ENCODE measurements at places on chromosomes 5 and 9.

GRCh38 chr5:143837306-143837848 lies 25.4 kb downstream of the HMHB1 start:
- no peak for DNase-seq

DNA sequence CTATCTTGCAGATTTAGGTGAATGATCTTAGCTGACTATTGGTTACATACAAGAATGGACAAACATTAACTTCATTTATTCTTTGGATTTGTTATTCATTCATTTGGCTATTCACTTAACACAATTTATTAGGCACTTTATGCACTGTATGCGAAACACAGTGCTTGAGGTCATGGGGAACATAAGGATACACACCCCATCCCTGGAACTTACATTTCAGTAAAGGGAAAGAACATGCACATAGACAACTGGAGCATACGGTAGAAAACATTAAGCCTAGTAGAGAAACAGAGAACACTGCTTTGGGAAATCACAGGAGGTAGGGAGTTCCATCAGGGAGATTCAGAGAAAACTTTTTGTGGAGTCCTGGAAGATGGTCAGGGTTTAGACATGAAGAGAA lies 22.2 kb downstream of the LIX1 start:
- no peak for DNase-seq

DNA sequence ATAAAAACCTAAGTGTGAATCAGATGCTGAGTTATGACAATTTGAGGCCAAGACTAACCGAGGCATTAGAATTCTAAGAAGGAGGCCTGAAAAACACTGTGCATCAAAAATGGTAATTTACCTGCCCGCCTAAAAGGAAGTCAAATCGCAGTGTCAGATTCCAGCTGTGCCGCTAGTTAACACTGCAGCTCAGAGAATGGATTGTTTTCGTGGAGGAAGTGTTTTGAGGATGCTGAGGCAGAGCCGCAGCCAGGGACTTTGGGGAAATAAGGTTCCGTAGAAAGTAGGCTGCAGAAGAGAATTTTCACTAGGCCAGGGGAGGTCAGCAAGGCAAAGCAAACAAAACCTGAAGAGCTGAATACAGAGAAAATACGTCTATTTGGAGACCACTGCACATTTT lies 226.4 kb upstream of the ISL1 start:
- DNase-seq = no peak

- DNase-seq = no peak
These were observed 151.6 kb downstream of the FOCAD start for GRCh38 chr9:20835377-20836286.

GRCh38 chr5:109964136-109964535 lies 274.4 kb downstream of the MAN2A1 start:
- no peak for DNase-seq

- no peak for DNase-seq
These were observed 554.0 kb upstream of the ARRDC3 start for GRCh38 chr5:91937121-91937520.

DNA sequence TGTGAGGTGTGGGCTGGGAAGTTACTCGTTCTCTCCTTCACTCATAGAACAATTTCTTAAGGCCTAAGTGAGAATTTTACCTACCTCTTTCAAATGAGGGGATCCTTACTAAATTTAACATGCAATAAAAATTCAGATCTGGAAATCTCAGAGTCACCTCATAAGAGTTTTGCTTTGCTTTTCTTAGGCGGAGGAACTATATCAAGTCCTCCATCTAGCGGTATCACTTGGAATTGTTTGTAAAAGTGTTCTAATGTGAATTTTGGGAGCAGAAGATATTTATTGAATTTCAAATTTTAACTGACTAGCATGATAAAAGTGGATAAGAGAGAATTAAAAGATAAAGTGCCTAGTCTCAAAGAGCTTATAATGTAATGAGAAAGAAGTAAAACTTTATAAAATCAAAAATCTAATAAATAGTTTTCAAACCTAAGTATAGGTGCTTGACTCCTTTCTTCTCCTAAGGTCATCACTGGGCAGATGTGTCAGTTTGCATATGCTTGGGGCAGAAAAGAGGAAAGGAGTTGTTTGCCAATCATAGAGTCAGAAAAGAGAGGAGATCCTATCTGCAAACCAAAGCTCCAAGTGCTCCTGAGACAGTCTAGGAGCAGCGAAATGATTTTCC lies 145.7 kb upstream of the DAB2 start:
- DNase-seq = no peak

DNA sequence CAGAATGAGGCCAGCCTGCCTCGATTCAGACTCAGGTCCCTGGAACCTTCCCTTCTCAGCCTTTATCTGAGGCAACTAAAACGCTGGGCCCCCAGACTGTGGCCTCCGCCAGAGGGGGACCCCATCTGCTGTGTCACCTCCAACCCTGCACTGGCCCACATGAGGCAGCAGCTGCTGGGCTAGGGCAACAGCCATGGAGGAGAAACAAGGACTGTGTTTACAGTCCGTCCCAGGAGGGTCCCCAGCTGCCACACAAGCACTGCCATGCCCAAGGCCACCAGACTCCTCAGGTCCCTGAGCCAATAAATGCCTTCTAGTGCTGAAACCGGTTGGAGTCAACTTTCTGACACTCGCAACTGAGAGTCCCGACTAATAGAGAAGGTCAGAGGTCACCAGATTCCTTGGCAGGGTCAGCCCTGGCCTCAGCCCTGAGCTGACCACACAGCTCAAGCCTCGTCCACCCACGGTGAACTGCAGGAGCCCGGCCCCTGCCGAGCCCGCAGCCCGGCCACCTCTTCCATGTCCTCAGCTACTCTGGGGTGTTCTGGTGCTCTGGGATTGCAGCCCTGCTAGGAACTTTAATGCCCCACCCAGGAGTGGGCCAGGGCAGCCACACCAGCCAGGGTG lies 77.0 kb downstream of the ZNF354C start:
- no peak for DNase-seq

GRCh38 chr9:113042884-113043657 lies 13.5 kb downstream of the ZFP37 start:
- DNase-seq = no peak

DNA sequence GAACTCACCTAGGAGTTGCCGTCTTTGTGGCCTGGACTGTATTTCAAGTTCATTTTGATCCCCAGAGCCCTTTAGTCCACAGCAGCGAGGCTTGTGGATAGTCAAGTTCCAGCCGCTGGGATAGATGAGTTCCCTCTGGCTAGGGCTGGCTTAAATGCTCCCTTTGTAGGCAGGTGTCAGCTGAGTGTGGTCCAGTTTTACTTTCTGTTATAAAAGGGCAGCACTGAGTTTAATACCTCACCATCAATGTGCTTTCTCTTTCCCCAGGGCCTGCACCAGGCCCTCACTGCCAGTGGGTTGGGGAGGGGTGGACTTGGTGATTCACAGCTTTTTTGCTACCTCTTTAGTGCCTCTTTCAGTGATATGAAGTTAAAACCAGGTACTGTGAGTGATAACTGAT lies 188.2 kb downstream of the SLCO4C1 start:
- DNase-seq = no peak

GRCh38 chr9:76796296-76796695 lies 32.1 kb downstream of the PCA3 start:
- no peak for DNase-seq

All from stimulated activated CD8-positive, alpha-beta memory T cell treated with anti-CD3 and anti-CD28 coated beads, Interleukin-7, amount 100 ng/mL, for 1 hour (primary cell).